ENCODE measurements at places on chromosomes 2 and 18.
A peak's percentile ranks its signal among the peaks of the same experiment; 100 is the strongest.

DNA sequence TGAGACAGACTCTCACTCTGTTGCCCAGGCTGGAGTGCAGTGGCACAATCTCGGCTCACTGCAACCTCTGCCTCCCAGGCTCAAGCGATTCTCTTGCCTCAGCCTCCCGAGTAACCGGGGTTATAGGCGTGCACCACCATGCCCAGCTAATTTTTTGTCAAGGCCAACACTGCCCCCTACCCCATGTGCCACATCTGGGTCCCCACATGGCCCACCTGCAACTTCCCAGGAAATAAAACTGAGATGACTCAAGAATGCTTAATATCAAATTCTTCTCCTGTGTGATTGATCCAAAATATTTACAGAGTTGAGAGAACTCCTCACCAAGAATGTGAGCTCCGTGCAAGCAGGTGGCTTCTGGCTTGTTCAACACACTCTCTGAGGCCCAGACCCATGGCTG, 9.1 kb downstream of the AP1S3 start:
- no peak for DNase-seq

DNA sequence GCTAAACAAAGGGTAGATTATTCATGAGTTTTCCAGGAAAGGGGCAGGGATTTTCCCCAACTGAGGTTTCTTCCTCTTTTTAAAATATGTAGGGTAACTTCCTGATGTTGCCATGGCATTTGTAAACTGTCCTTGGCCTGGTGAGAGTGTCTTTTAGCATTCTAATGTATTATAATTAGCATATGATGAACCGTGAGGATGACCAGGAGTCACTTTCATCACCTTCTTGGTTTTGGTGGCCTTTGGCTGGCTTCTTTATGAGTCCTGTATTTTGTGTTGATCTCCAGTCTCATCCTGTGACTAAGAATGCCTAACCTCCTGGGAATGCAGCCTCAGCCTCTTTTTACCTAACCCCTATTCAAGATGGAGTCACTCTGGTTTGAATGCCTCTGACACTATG, 391.0 kb upstream of the LINC00305 start:
- DNase-seq = no peak

DNA sequence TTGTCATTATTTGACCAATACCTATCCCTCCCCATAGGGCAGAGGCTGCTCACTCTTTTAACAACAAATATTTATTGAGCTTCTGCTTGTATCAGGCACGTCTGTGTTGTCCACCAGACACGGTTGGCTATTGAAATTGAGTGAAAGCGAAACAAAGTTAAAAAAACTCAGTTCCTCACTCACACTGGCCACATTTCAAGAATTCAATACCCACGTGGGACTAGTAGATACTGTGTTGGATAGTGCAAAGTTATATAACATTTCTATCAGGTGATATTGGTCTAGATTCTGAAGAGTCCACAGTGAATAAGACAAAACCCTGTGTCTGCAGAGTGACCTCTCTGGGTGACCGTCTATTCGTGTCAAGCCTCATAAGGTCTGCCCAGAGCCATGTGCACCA, 43.9 kb upstream of the GALR1 start:
- DNase-seq = no peak

DNA sequence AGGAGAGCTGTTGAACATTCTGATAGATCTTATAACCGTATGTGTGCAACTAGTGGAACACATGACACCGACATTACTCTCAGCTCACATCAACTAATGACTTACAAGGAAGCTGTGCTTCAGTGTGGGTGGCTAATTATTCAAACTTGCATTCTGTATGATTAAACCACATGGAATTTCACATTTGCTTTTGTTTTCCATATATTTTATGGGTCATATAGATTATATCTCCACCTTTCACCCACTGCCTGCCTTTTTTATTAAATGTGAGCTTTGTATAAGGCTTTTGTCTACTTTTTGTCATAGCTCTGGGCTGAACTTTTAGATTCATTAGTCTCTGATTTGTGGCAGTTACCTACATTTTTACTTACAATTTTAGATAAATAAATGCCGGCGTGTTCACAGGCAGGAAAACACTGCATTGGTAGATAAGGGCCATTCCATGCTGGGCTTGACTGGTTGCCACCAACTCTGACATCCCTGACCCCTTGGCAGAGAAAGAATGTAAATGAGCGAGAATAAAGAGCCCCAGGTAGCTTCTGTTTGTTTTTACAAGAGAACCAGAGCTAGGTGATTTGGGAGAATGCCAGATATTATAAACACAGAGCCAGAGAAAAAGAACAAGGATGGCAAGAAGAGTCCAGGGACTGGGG, 35.7 kb downstream of the LYPD6 start:
- DNase-seq = no peak

GRCh38 chr2:96656540-96656939, 14.0 kb downstream of the FER1L5 start:
- no peak for DNase-seq

DNA sequence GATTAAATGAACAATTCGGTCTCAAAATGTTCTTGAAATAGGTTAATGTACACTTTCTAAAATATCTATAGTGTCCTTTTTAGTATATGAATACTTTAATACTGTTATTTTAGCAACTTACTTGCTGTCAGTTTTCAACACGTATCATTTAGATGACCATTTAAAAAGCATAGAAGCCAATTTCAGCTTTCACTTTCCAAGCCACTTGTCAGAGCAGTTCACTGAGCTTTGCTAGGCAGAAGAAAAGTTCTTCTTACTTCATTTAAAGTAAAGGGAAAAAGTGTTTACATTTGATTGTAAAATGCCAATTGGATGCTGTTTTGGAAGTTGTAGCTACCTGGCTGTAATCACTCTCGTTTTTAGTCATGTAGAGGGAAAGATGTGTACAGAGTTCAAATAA, 126.0 kb downstream of the KCNH7 start:
- DNase-seq = no peak

DNA sequence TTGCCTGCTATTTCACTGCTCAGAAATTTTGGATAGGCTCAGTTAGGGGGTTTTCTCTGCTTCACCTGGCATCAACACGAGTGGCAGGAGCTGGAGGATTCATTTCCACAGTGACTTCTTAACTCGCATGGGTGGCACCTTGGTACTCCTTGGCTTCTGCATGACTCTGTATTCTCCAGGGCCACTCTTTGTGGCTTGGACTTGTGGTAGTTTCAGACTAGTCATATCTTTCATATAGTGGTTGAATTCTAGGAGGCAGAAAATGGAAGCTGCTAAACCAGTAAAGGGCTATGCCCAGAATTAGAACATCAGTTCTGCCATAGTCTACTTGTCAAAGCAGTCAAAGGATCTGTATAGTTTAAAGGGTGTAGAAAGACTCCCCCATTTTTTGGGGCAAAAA, 6.8 kb downstream of the MAIP1 start:
- no peak for DNase-seq

GRCh38 chr2:30266051-30266621, 34.8 kb downstream of the LBH start:
- DNase-seq = peak; percentile 18

- DNase-seq = no peak
Measured at GRCh38 chr2:181937473-181937872, 45.9 kb downstream of the ITPRID2 start.

- DNase-seq = no peak
Measured at GRCh38 chr18:60534538-60534937, 162.0 kb upstream of the MC4R start.

- no peak for DNase-seq
Measured at GRCh38 chr2:126781806-126782205, 116.9 kb upstream of the TEX51 start.

- no peak for DNase-seq
Measured at GRCh38 chr2:10158681-10159080, 36.1 kb downstream of the RRM2 start.

DNA sequence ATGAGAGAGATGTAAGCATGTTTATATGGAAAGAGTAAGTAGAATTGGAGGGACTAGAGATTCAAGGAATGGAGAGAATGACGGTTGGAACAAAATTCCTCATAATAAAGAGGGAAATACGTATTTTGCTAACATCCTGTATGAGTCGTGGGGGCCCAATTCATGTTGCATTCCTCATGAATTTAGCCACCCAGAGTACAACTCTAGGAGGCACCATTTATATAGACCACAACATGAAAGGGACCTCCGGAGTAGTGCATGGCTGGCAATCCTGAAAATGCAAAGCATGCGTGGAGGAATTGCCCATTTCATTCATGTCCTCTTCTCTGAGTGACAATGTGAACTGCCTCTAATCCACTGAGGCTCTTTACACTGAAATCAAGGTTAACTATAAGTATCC, 168.2 kb downstream of the ZEB2 start:
- no peak for DNase-seq

DNA sequence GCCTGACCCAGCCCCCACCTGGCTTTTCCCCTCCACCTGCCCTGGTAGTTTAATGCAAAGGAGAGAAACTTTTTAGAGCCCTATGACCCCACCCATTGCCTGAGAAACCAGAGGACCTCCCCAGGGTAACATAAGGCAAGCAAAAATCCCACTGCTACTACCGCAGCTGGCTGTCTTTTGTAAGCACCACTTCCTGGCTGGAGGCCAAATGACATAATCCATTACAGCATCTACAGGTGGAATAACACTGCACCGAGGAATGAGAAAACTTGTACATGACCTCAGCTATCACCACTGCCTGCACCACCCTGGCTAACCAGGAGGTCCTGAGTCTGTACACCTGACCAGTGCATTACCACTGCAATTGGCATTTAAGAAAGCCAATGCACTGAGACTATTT, 149.6 kb upstream of the GALNT5 start:
- no peak for DNase-seq

DNA sequence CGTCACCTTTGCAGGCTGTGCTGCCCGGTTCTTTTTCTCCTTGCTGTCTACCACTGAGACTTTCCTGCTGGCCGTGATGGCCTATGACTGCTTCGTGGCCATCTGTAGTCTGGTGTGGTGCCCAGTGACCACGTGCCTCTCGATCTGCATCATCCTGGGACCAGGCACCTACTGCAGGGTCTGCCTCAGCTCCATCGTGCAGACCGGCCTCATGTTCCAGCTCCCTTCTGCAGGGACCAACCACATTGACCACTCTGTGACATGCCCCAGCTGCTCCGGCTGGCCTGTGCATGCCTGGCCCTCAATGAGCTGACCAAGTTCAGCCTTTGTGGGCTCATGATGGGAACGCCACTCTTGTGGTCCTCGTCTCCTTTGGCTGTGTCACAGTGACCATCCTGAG, 26.7 kb downstream of the COPS9 start:
- no peak for DNase-seq

DNA sequence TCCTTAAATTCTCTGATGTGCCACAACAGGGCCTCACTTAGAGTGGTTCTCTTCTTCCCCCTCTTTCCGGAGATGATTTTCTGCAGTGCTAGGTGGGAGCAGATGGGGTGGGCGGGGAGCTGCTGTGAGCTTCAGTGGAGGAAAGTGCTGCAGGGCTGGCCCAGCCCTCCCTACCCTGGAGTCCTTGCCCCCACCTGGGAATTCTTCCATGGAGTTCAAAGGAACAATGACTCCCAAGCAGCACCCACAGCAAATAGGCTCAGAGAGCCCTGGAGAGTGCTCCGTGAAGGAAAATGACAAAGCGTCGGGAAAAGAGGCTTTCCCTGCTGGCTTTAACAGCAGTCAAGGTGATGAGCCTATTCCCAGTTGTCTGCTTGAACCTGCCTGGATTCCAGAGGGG, 28.8 kb downstream of the LOXHD1 start:
- DNase-seq = no peak

- no peak for DNase-seq
Measured at GRCh38 chr2:38147333-38148121, 71.6 kb upstream of the CYP1B1 start.

GRCh38 chr2:17821080-17821479, 4.8 kb downstream of the MSGN1 start:
- DNase-seq = no peak

- DNase-seq = no peak
Measured at GRCh38 chr18:23738151-23738550, 48.9 kb downstream of the LAMA3 start.

DNA sequence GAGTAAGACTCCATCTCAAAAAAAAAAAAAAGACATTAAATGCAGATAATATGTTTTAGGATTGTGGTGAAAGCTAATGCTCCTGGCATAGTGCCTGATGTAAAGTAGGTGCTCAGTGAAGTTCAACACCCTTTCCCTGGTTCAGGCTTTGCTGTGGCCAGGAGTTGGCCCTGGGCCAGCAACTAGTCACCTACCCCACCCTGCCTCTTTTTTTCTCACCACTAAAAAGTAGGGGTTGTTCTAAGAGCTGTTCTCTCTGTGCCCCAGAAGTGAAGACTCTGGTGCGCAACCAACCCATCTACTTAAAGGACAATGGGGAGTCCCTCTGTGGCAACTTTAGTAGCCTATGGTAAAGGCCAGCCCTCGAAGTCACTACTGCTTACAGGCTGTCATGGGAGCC, 75.9 kb downstream of the DNMT3A start:
- no peak for DNase-seq

DNA sequence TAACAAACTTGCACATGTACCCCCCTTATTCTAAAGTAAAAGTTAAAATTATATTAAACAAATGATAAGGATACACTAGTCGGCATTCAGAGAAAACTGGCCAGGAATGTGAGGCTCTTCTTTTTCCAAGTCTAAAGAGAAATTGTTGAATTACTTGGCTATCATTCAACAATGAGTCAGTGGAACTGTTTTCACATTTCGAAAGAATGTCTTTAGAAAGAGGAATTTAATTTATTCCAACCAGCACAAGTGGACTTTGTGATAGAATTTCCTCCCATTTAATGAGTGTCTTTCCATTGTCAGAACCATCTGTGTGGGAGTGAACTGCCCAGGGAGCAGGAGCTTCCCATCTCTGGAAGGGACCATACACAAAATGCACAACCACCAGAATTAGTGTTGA, 792.2 kb downstream of the EPHA4 start:
- no peak for DNase-seq

DNA sequence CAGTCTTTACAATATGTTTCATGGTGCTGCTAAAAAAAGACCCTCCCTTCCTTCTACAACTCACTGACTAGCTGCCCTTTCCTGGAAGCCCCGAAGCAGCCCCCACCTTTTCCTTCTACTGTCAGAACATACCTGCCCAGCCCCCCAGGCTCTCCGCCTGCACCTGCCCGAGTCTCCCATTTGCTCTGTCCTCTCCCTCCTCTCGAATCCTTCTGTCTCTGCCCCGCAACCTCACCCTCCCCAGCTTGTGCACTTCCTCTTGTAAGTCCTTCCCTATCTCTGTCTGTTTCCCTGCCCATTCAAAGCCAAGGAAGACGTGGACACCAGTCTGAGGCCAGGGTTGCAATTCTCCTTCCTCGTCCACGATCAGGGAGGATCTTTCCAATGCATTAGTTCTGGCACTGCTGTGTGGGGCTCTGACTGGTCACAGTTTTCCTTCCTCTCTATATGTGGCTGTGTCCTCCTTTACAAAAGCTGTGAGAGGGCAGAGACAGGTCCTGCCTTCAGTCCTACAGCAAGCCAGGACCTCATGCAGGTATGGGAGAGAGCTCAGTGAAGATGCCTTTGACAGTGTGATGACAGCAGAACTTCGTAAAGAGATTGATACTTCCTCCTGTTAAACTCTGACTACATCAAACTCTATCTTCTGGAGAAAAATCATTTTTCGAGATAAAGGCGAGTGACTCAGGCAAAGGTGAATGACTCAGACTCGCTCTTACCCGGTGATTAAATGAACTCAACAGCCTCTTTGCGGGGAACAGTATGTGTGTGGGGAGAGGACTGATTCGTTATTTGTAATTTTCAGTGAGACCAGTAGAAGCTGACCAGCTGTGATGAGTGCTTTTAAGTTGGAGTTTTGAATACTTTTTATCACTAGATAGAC, 14.2 kb downstream of the TNFRSF11A start:
- DNase-seq = no peak

Data from bone marrow (tissue), 2 donors.